ENCODE measurements at places on chromosomes 6 and 20.

DNA sequence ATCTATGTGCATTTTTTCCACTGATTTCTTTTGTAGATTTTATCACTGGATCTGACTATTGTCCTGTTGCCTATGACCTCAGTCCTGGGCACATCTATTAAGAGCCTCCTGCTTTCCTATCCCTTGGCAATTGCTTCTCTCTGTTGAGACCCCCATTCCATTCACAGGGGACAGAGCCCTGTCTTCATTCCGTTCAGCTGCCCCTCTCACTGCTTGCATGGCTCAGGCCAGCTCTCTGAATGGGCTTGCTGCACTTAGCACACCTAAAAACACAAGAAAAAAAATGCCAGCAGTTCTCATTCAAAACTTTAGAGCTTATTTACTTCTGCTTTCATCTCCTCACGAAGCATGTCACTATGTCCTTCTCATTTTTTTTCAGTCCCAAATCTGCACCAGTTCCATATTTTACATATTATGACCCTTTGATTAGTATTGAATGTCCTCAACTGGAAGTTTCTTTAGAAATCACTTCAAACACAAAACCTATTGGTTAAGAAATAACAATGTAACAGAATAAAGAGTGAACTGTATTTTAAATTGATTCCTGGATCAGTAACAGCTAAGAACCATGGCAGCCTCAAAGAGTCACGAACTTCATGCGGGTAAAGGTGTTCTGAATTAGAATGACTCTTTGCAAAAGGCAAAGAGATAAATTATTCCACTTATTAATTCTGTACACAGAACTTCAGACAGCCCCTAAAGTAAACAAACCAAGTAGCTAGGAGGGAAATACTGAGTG, 616.5 kb downstream of the C6orf118 start:
- no peak for DNase-seq

GRCh38 chr6:110331390-110331789, 26.8 kb downstream of the METTL24 start:
- DNase-seq = no peak

DNA sequence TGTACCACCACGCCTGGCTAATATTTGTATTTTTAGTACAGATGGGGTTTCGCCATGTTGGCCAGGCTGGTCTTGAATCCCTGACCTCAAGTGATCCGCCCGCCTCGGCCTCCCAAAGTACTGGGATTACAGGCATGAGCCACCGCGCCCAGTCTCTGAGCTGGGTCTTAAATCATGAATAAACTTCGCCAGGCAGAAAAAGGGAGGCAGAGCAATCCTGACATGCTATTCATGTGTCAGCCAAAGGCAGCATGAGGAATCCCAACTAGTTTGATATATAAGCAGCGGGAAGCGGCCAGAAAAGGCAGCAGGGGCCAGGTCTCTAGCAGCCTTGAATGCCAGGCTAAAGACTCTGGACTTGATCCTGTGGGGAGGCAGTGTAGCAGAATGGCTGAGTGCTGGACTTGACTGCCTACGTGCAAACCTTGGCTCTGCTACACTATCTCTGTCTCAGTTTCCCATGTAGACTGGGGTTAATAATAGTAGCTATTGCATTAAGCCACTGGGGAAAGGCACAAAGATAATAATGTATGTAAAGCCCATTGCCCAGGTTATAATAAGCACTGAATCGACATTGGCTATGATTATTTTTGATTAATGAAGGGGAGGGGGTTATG, 1.8 kb downstream of the PROCR start:
- no peak for DNase-seq

DNA sequence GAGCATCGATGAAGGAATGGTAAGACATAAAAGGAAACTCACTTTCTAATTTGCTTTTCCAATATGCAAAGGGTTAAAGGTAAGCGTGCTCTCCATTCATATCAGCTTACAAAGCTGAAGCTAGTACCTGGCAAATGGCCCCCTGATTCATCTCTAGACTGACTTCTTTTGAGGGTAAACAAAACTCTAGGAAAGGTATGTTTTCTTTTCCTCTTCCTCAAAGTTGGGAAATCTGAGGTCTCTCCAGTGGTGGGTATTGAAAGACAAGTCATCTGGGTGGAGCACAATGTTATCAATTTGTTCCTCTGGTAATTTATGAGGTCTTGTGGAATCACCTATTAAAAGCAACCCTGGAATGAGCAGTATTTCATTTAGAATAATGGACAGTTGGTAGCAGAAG, 7.9 kb upstream of the FBXO30 start:
- no peak for DNase-seq

DNA sequence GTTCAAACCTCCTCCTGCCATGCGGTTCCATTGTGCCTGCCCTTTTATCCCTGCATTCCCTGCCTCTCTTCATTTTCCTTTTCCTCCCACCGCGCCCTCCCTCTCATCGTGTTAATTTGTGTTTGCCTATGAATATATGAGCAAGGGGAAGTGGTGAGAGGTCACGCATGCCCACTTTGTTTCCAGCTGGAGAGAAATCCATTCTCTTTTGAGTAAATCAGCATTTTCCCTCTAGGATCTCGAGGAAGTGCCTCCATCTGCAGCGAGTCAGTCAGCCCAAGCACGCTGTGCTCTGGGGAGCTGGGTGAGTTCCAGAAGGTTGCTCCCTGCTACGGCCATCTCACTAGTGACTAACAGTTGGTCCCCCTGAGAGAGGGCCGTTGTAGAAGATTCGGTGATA, 42.9 kb downstream of the CDH26 start:
- no peak for DNase-seq

GRCh38 chr6:161103475-161103874, 111.9 kb downstream of the MAP3K4 start:
- DNase-seq = no peak

- no peak for DNase-seq
These were observed 79.4 kb upstream of the PRSS16 start for GRCh38 chr6:27168108-27168507.

- no peak for DNase-seq
These were observed 8.0 kb upstream of the CST9 start for GRCh38 chr20:23613676-23614075.

DNA sequence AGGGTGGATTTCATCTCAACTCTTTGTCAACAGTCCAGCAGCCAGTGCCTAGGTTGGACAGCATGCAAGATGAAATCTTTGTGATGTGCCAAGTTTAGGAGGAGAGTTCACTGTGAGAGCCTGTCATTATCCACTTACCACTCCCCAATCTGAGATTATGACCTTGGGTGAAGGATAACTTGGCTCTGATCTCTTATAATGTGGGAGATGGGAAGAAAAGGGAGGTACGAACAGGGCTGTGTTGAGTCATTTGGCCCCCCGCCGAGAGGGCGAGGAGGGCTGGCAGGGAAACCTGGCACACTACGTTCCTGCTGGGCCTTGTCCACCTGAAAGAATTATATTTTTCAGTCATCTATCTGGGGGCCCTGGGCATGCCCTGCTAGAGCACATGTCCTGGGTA, 35.8 kb downstream of the LAMA4 start:
- no peak for DNase-seq

GRCh38 chr6:36368421-36368820, 19.0 kb downstream of the ETV7 start:
- DNase-seq = no peak

- no peak for DNase-seq
These were observed 86.3 kb downstream of the DACT2 start for GRCh38 chr6:168232989-168233874.

DNA sequence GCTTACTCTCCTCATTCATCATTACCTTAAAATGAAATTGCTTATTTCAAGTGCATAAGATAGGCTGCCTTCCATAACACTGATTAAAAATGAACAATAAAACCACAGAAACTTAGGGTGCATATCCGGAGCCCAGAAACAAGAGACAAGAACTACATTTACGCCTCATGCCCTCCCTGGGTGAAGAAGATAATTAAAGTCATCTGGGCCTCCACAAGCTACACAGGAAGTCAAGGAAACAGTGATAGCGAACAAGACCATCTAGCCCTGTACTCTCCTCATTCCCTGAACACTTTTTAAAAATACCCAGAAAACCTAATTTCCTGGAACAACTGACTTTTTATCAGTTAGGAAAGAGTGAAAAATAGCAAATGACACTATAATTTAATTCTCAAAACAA, 6.3 kb downstream of the SOD2 start:
- DNase-seq = no peak

DNA sequence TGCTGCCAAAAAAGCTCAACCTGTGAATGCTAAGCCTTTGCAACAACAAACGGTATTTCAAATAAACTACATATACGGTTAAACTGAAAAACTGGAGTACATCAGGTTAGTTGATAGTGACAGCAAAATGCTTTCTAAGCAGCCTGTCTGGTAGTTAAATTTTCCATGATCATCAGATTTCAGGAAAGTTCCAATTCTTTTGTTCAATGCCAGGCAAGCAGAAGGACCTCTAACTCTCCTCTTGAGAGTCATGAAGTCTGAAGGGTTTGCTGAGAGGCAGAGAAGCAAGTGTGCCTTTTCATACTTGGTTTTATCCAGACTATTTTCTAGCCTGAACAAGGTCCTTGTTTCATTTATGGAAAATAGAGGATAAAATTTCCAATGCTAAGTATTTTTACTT, 4.5 kb downstream of the FLRT3 start:
- DNase-seq = no peak

DNA sequence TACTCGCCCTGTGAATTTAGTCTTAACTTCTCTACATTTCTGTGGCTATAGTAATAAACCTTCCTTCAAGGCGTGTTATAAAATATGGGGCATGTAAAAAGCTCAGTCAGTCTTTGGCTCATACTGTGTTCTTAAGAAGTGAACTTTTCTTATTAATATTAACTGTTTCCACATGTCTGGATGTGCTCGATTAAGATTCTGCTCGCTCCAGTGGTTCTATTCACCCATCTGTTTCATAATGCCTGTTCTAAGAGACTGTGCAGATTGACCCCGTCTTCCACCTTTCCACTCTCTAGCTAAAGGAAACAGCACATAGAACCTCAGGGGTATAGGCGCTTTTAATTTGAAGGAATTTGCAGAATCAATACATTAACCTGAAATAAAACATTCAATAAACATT, 99.9 kb downstream of the L3MBTL3 start:
- DNase-seq = no peak

GRCh38 chr6:46888031-46888430, 33.7 kb downstream of the ADGRF5 start:
- DNase-seq = no peak

DNA sequence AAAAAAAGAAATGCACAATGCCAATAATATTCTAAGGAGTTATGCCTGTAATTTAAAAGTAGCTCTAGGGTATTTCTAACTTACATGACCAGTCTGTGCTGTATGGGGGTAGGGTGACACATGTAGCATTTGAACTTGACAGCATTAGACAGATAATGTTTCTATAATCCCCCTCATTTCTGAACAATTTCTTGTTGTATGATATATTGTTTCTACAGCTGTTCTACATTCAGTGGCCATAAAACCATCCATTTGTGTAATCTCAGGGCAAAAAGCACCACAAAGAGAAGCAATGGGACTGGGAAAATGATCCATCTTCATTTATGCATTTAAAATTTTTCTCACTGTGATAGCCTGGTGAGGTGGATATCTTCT, 767.8 kb downstream of the TFAP2A start:
- DNase-seq = no peak

- DNase-seq = no peak
These were observed 69.2 kb upstream of the E2F3 start for GRCh38 chr6:20332441-20333006.

DNA sequence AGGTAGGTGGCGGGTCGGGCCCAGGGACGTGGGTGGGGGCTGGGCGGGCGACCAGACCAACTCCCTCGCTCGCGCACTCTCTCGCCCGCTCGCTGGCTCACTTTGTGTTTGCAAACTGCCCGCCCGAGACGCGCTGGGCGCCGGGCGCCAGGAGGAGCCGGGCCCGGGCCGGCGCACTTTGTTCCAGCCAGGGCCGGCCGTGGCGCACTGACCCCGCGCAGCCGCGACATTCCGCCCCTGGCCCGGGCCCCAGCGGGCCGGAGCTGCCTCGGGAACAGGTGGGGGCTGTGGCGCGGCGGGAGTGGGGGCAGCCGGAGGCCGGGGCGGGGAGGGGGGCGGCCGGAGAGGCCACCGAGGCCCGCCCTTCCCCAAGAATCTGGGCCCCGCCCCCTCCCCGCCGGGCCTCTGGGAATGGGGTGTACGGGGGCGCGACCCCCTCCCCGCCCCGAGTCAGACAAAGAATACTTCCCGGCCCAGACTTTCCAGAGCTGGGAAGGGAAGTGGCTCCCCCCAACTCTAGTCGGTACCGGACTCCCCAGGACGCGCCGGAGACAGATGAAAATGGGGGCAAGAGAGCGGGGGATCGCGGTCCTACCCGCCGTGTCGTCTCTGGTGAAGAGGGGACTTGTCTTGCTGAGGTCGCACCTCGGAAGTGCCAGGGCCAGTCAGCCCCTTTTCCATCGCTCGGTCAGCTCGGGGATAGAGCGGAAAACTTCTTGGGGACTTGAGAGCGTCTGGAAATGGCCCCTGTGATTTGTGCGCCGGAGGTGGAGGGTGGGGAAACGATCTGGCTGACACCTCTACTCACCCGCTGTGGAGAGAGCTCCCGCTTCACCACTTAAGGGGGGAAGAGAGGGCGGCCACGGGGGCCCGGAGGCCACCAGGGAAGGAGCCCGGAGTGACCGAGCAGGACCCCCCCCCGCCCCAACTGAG, 951 bp downstream of the FOXP4 start:
- no peak for DNase-seq

DNA sequence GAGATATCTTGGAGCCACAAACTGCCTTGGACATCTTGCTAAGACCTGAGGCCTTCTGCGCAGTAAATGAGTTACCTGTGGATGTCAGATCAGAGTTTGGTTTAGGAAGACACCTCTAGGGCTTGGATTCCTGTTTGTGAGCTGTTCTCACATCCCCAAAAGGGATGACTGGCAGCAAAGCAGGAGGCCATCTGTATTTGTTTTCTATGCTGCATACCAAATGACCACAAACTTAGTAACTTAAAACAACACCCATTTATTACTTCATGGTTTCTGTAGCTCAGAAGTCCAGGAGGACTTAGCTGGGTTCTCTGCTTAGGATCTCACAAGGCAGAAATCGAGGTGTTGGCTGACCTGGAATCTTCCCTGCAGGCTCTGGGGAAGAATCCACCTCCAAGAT, 116.7 kb downstream of the UNC5CL start:
- DNase-seq = no peak

GRCh38 chr20:59375541-59375940, 75.1 kb downstream of the EDN3 start:
- DNase-seq = no peak

DNA sequence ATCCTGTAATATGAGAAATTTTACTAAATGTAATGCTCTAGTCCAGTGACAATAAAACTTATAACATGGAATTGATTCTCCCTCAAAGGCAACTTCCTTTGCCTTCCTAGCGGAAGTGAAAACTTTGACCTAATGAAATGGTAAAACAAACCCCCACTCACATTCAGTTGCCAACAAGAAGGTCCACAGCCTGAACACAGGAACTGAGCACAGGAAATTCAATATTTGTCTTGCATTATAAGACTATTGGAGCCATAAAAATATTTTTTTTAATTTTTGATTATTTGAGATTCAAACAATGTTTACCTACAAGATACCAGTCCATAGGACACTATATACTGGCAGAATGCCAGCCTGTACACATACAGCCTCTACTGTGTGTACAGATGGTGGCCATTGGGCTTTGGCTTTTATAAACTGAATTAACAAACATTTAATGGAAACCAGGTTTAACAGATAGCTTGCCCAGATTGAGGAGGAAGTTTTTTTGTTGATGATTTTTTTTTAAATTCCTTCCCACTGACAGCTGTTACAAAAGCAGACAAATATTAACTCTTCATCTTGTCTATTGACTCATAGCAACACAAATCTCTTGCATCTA, 481.5 kb upstream of the JAG1 start:
- DNase-seq = no peak

- no peak for DNase-seq
These were observed 13.2 kb upstream of the NEDD9 start for GRCh38 chr6:11245381-11246256.

GRCh38 chr6:7541175-7542064, at the start of gene DSP:
Gene DSP (plus strand): TSS chr6:7541671. CDS start chr6:7541916, 245 bp downstream.
- no peak for DNase-seq

All from SIG-M5 (cell line).